ENCODE measurements at places on chromosomes 1 and 21. TPM values are rescaled to one million over a fixed set of nuclear protein-coding genes. Genes with fewer than 3 reads are reported as not detected.

DNA sequence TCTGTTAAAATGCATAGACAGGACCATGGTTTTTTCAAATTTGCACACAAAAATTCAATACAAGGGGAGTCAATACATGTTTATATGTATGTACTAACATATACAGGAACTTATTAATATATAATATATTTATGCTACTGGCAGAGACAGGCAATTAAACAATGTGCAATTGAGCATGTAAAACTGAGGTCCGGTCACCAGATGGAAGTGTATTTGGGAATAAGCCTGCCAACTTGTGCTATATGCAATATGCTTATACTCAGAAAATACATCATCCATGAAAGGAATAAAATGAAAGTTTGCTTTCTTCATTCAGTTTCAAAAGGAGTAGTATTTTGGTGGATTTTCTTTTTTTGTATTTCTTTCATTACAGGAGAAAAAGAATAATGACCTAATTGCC is 640.2 kb upstream of the CXADR start:
- no peak for ATAC-seq

GRCh38 chr1:155131856-155132255 is 3.8 kb upstream of the SLC50A1 start:
- ATAC-seq: no peak

DNA sequence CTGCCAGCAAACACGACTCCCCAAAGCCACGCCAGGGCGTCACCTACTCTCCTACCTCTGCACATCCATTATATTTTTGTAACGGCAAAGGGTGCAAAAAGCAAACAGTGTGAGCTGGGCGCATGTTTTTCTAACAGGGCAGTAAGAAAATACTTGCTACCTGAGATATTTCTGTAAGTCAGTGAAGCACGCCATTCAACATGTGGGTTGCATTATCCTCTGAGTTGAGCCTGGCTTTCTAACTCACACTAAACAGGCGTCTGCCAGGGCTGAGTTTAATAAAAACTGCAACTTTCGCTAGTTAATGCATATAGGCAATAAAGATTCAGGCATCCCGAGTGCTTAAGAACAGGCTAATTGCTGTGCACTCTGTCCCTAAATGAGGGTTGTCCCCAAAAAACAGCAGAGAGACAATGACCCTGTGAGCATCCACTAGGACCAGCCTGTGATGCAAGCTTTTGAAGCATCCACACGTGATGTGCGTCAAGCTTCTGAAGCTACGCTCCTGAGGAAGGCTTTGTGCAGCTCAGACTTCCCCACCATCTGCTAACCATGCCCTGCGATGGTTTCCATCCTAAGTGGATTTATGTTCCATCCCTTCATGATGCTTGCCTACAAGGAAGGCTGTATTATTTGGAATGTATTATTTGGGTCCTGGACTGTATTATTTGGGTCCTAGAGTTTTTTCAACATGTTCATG is 70.0 kb upstream of the SIM2 start:
- ATAC-seq: no peak

DNA sequence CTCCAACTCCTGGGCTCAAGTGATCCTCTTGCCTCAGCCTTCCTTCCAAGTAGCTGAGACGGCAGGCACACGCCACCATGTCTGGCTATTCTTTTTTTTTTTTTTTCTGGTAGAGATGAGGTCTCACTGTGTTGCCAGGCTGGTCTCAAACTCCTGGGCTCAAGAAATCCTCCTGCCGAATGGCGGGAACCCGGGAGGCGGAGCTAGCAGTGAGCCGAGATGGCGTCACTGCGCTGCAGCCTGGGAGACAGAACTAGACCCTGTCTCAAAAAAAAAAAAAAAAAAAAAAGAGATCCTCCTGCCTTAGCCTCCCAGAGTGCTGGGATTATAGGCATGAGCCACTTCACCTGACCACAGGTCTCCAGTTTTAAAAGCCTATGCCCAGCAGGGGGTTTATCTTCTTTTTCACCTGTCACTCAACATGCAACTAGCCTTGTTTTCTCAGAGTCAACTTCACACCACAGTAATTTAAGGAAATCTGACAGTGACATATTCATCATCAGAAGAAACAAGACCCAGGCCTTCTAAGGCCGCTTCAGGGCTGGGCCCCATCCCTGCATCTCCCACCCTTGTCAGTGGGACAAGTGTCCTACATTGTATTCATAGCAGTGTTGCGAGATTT is 38.3 kb upstream of the GALNT2 start:
- ATAC-seq: no peak

GRCh38 chr1:10530756-10531495 is 56.2 kb downstream of the PEX14 start:
- no peak for ATAC-seq

AMY2A gene
- total RNA-seq: not detected

USP24 gene
- 48.1 TPM for total RNA-seq
